ENCODE measurements at places on chromosomes 2 and 18.
A peak's percentile ranks its signal among the peaks of the same experiment; 100 is the strongest.

GRCh38 chr2:238170386-238171071 lies 11.8 kb downstream of the ERFE start:
- peaks cover 32% of the 10 kb centered on the region for H3K36me3 ChIP-seq
- H3K27ac ChIP-seq, result no peak overlapping the region
- DNase-seq, result no peak
- H3K4me3 ChIP-seq, result no peak overlapping the region
- no peaks in the 10 kb centered on the region for H3K4me1 ChIP-seq

DNA sequence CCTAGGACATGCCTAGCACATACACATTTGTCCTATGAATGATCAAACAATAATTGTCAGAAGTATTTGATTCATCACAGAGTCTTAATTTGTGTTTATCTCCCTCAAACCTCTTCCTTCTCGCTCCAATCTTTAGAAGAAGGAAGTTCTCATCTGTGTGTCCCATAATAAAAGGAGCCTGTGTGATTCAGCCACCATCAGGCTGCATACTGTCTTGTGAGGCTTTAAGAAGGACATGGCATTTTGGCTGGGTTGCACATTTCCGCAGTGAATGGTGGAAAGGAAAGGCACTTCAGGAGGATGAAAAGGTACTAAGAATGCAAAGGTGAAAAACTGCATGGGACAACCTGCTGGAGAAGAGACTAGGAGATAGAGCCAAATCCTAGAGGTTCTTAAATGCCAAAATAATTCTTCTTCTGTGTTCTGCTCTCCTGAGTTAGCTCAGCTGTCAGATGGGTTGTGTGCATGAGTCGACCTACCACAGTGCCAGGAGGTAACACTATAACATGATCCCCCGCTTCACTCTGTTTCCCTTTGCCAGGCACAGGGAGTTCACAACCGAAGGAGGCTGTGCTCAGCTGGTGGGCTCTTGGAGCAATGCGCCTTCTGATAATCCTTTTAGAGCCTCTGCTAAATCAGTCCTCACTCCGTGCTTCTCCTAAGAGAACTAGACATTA lies 120.1 kb downstream of the IRS1 start:
- no peak overlapping the region for H3K27ac ChIP-seq
- DNase-seq, result no peak
- peaks cover 3% of the 10 kb centered on the region for H3K27me3 ChIP-seq
- peaks cover 2% of the 10 kb centered on the region for H3K4me1 ChIP-seq
- no peak overlapping the region for H3K4me3 ChIP-seq
- H3K36me3 ChIP-seq, result no peaks in the 10 kb centered on the region

GRCh38 chr2:86673986-86674670 lies 46.0 kb upstream of the RMND5A start:
- no peak overlapping the region for H3K4me3 ChIP-seq
- DNase-seq, result no peak
- H3K36me3 ChIP-seq, result no peaks in the 10 kb centered on the region
- no peaks in the 10 kb centered on the region for H3K4me1 ChIP-seq

- peaks cover 44% of the 10 kb centered on the region for H3K4me1 ChIP-seq
- H3K36me3 ChIP-seq, result peaks cover 53% of the 10 kb centered on the region
- no peaks in the 10 kb centered on the region for H3K27me3 ChIP-seq
- DNase-seq, result no peak
These were observed 19.5 kb downstream of the SP140L start for GRCh38 chr2:230346465-230346864.

GRCh38 chr2:47862949-47863348 lies 43.3 kb downstream of the FBXO11 start:
- no peak for DNase-seq
- peaks cover 28% of the 10 kb centered on the region for H3K4me1 ChIP-seq
- no peak overlapping the region for H3K27ac ChIP-seq
- H3K36me3 ChIP-seq, result peaks cover 4% of the 10 kb centered on the region
- H3K27me3 ChIP-seq, result no peaks in the 10 kb centered on the region

DNA sequence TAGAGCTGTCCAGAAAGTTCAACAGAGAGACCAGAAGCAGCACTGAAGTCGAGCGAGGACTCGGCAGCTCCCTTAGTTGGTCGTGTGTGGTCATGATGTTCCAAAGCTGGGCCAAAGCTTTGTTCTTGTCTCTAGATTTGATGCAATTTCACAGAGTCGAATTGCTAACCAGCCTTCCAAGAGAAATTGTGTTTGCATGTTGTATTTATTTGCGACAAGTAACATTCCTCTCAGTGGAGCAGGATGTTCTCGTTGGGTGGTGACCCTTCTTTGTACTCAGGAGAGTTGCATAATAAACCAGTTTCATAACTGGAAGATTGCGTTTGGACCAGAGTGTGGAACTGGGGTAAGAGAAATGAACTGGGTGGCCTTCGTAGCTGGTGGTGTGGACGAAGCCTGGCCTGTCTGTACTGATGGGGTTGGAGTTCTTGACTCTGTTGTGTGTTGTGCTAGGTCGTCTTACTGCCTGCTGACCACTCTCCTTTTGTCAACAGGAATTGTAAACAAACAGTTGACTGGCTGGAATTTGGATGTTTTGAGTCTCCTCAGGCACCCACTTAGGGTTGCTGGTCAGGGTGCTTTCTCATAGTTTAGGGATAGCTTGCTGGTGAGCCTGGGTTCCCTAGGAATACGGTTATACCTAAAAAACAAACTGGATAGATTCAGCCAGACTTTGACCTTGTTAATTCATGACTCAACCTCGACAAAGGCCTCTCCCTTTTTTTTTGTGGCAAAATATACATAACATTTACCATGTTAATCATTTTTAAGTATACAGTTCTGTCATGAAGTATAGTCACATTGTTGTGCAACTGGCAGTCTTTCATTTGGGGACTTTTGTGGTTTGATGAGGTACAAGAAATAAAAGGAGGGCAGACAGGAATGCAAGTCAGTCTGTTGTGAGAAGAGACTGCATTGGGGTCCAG lies 28.9 kb upstream of the TOGARAM2 start:
- H3K4me3 ChIP-seq, result no peak overlapping the region
- H3K27ac ChIP-seq, result no peak overlapping the region
- H3K4me1 ChIP-seq, result peaks cover 9% of the 10 kb centered on the region

DNA sequence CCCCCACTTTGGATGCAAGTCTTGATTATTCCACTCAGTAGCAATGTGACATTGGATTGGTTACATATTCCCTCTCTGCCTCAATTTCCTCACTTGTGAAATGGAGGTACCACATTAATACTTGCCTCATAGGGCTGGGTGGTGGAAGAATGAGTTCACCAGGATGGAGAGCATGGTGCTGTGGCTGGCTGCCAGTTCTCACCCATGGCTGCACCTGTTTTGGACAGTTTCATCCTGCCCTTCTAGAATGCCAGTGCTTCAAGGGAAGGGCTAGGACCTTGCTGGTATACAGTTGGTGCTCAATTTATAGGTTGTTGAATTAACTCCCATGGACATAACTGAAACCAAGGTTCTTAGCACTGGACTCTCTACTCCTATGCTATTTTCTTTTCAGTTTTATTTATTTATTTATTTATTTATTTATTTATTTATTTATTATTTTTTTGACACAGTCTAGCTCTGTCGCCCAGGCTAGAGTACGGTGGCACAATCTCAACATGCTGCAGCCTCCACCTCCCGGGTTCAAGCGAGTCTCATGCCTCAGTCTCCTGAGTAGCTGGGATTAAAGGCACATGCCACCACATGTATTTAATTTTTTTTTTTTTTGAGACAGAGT lies 5.3 kb upstream of the SH3RF3 start:
- H3K4me3 ChIP-seq, result no peak overlapping the region
- no peak overlapping the region for H3K27ac ChIP-seq
- no peaks in the 10 kb centered on the region for H3K36me3 ChIP-seq

DNA sequence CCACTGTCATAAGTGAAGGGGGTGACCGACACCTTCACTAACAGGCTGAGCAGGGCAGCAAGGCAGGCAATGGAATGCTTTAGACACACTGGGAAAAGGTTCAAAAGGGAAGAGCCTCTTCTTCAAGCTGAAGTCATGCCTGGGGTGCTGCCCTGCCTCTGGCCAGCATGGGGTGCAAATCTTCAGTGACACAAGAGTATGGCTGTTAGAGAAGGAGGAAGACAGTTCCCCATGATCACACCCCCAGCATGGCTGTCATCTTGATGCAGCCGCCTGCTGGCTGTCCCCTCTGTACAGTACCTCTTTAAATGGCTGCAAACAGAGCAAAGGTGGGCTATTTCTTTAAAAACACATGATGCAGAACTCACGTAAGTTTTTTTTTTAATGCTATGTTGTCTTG lies 71.9 kb downstream of the INPP4A start:
- no peaks in the 10 kb centered on the region for H3K27me3 ChIP-seq
- H3K36me3 ChIP-seq, result peaks cover 12% of the 10 kb centered on the region
- H3K4me1 ChIP-seq, result peaks cover 8% of the 10 kb centered on the region
- H3K27ac ChIP-seq, result no peak overlapping the region
- no peak overlapping the region for H3K4me3 ChIP-seq

GRCh38 chr18:31723990-31724711 lies 36.5 kb downstream of the SLC25A52 start:
- H3K36me3 ChIP-seq, result no peaks in the 10 kb centered on the region
- peak overlapping the region; percentile 48 for H3K4me3 ChIP-seq
- H3K27ac ChIP-seq, result no peak overlapping the region
- DNase-seq, result no peak

DNA sequence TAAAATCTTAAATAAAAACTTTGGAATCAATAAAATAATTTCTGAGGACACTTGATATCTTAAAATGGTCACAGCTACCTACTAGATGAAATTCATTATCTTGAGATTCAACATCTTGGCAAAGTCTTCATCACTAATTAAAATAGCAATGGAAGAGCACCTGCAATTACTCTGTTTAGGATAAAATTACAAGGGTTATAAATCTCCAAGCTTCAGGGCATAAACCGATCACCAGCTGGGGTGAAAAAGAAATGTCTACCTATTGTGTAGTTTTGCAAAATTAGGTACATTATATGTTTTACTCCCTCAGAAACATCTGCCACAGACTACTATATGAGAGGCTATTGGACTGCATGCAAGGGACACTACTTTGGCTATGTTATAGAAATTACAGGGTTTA lies 327.1 kb downstream of the CCDC178 start:
- H3K27me3 ChIP-seq, result peaks cover 3% of the 10 kb centered on the region
- no peak overlapping the region for H3K4me3 ChIP-seq
- H3K36me3 ChIP-seq, result no peaks in the 10 kb centered on the region

All from memory B cell (primary cell).